ENCODE measurements at places on chromosomes 6 and 20. TPM values are rescaled to one million over a fixed set of nuclear protein-coding genes. Genes with fewer than 3 reads are reported as not detected.
A peak's percentile ranks its signal among the peaks of the same experiment; 100 is the strongest.

DNA sequence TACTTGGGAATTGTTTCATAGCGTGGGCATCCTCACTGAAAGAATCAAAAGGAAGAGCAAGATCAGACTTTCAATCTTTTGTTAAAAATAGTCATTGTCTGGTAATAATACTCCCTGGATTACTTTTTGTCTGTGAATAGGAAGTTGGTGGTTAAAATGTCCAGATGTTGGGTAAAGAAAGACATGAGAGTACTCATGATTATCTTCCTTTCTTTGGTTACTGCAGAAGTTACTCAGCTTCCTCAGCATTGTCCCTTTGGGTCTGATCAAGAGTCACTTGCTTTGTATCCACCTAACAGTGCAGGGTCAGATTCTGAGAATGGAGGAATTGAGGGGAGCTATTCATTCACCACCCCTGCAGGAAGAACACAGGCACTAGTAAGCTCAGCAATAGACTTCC, 54.6 kb downstream of the RIN2 start:
- ATAC-seq = no peak

DNA sequence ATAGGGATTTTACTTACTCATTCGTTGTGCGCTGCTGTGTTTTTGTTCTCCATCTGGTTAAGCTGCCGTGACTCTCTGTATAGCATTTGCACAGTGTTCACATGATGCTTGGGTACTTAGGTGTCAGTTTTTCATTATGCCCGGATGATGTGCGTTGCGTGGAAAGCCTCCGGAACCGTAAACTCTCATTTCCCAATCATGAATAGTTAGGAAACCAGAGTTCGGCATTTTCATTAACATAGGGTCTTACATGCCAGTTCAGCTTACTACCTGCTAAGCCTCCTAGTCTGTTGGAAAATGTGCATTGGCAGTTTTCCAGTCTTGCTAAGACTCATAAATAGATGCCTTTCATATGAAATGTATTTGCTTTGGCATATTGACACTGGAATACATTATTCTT, 483.4 kb upstream of the FLRT3 start:
- no peak for ATAC-seq

DNA sequence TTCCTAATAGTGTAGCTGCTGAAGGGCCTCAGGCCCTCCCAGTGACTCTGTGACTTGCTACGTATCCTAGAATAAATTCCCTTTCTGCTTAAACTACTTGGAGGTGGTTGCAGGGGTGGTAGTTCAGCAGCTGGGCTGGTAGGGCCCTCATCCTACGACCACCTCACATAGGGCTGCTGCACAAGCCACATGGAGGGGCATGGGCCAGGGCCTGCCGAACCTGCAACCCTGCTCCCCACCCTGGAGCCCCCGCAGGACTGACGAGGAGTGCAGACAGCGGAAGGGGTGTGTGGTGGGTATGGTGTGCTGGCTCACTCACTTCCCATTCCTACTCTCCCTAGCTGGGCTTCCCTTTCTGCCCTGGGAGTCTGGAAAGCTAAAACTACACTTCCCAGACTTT, 56.2 kb upstream of the MLN start:
- ATAC-seq = no peak

DNA sequence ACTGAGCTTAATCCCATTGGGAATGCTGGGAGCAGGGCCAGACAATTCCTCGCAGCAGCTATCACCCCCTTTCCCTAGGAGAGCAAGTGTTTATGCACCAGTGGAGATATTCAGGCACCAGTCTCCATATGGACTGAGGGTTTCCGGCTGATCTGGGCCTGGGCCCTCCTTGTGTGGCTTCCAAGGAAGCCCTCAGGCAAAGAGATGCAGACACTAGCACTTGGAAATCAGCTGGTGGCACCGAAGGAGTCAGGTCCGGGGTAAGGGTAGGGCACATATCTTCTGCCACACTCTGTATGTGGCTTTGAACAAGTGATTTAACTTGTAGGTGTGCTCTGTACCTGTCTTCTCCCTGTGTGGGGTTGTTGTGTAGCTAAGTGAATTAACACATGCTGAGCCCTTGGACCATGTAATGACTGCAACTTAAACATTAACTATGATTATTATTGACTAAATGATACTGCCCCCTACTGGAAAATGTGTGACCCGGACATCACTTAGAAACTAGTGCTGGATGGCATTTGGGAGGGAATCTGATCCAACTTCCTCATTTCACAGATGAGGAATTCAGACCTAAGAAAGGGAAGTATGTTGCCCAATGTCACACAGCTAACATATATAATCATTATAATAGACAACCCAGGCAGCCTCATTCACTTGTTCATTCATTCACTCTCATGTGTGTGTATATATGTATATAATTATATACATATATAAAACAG, 19.3 kb upstream of the WFDC2 start:
- peak; percentile 47 for ATAC-seq

DNA sequence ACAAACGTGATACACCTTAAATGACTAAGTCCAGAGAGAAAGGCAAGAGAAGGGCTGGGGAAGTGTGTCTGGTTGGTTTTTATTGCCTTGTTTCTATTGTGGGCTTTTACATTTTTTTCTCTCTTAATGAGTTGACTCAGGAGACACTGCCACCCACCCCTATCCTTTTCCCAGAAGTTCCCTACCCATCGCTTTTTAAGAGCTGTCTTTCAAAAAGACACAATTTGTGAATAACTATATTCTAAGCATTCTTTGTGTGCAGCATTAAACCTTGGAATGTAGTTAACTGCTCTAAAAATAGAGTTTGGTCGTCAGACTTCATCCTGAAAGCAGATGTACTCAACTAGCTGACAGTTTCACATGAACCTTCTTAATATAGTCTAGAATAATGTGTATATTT, 174.9 kb downstream of the ISM1 start:
- no peak for ATAC-seq

IPCEF1 gene
- 20.2 TPM for total RNA-seq

DNA sequence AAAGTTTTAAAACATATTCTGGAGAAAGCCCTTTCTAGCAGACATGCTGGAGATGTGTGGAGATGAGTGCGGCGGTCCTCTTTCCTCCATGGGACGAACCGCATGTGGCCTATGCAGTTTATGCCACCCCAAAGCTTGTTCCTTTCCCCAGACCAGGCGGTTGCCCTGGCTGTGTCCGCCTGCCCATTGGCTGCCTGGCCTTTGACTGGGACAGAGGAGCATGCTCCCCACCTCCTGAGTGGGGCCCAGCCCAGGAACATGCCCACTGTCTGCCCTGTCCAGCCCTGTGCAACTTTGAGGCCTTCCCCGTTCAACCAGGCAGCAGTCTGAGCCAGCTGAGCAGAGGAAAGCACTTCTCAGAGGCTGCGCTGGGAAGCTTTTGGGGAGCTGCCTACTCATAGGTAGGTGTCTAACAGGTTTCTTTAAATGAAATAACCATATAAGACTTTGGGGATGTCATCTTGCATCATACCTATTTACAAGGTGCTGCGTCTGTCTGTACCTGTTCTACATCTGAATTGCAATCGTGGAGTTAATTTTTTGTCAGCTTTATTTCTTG, 20.6 kb downstream of the FOXC1 start:
- no peak for ATAC-seq

DNA sequence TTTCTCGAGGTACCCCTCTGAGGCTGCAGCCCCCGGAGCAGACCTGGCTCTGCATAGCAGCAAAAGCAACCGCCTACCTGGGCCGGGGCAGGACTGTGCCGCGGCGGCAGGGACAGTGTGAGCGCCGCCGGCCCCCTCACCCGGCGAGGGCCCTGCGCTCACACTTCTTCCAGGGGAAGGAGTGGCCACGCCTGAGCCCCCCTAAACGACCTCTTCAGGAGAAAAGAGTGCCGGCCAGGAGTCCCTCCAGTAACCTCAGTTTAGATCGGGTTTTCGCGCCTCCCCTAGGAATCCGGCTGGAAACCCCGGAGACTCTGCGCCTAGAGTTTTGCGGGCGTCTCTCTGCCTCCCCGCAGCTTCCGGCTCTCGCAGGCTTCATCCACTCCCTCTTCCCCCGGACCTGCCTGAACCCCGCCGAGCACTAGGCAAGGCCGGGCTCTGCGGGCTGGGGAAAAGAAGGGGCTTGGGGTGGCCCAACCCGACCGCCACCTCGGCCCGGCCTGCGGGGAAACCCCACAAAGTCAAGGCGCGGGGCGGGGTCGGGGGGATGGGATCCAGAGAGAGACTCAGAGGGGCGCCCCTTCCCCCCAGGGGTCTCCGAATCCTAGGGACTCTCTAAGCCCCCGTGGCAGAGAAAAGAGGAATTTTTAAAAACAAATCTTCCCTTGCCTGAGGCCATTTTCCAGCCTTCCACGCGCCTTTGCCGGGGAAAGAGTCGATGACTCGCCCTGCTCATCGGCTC, 558 bp downstream of the LINC00237 start:
- ATAC-seq = no peak

- no peak for ATAC-seq
Measured at GRCh38 chr20:35001596-35002362, 46.1 kb downstream of the MYH7B start.

GMPR gene
- 0.30 TPM for total RNA-seq

DNA sequence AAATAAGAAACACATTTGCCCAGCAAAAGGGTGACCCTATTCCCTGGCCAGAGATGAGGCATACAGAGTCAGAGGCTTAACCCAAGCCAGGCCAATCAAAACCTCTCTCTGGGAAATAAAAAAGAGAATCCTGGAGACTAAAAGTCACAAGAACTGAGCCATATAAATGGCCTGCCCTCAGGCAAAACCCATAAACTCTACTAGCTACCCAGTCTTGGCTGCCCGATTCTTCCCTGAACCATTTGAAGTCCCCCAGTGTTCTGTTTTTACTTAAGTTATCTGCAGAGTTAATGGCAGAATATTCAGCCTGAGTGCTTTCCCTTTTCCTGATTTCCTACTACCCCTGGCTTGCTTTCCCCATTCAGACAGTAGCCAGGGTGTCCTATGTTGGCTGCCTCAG, 13.9 kb downstream of the KCNK15 start:
- ATAC-seq = no peak

DNA sequence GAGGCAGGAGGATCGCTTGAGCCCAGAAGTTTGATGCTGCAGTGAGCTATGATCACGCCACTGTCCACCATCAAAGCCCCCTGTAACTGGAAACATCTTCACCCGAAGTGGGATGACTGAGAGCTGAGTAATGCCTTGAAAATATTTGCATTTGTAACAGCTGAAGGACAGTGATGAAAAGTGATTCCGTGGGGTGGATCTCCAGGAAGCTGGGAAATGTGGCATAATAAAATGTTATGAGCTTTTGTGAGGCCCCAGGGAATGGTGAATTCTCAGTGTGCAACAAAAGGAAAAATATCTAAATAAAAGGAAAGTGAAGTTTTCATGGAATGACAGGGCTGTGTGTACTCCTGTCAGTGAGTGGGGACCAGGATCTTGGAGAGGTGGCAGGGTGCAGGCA, 92.0 kb downstream of the JAG1 start:
- ATAC-seq = no peak

AARS2 gene
- total RNA-seq = 13.8 TPM

MCCD1 gene
- total RNA-seq = not detected

DNA sequence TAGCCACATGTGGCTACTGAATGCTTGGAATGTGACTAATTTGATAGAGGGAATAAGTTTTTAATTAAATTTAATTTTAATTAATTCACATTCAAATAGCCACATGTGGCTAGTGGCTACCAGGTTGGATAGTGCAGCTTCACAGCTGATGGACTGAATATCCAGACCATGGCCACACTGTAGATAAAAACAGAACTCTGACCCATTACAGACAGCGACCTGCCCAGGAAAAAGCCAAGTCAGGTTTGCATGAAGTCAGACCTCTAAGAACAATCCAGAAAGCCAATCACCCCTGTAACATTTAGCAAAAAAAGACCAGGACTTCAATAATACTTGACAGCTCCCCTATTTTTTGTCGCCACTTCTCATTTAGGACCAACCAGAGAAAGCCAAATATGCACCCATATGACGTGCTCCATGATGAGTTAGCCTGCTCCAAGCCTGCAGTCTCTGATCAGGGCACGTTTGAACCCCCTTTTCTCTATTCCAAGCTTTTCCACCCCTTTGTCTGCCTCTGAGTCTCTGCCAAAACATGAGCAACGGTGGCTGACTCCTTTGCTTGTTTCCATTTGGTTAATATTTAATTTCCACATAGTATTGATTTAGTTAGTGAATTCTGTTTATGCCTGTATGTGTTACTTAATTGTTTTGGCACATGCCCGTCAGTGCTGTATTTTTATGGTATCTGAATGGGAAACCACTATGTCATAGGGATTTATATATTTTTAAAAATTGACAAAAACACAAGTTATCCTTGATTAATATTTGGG, 636.3 kb downstream of the UTRN start:
- no peak for ATAC-seq

DNA sequence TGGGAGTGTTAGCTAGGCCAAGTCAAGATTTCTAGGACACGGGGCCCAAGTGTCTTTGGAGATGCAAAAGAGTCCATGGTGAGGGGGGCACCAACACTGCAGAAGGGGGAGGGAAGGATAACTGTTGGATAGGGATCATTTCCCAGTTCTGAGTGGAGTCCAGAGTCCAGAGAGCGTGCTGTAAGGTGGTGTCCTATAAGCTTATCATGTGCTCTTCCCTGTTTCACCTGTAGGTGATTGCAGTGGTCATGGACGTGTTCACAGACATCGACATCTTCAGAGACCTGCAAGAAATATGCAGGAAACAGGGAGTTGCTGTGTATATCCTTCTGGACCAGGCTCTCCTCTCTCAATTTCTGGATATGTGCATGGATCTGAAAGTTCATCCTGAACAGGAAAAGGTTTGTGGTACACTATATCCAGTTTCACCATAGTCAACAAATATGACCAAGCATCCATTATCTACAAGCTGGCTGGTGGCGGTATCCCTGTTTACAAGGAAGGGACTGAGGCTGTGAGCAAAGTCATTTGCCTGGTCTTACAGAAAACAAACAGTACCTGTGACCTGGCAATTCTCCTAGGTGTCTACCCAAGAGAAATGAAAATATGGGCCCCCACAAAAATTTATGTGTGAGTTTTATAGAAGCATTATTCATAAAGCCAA, 15.6 kb downstream of the FAM83D start:
- ATAC-seq = no peak

GRCh38 chr6:1773700-1774099, 164.0 kb downstream of the FOXC1 start:
- ATAC-seq = no peak

- no peak for ATAC-seq
Measured at GRCh38 chr6:161274488-161274858, 612 bp upstream of the AGPAT4 start.

DNA sequence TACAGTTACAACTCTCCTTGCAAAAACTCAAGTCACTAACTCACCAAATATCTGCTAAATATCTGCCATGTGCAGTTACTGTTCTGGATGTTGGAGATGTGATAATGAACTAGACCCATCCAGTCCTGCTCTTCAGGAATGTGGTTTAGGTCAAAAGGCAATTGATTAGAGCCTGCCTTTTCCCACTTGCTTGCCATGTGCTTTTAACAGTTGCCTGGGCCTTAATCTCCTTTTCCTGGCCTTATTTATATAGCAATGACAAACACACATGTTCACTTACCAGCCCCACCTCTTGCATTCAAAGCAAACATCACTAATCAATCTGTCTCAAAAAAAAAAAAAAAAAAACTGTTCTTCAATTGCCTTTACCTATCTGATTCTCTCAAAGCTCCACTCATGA, 199.2 kb downstream of the ZNF217 start:
- ATAC-seq = no peak

APOM gene
- total RNA-seq = 1.3 TPM

- no peak for ATAC-seq
Measured at GRCh38 chr20:34316196-34316814, 13.2 kb upstream of the AHCY start.
